ENCODE measurements at places on chromosomes 6 and 20.
A peak's percentile ranks its signal among the peaks of the same experiment; 100 is the strongest.

GRCh38 chr6:90894285-90895130, 307.6 kb upstream of the MAP3K7 start:
- DNase-seq = no peak

DNA sequence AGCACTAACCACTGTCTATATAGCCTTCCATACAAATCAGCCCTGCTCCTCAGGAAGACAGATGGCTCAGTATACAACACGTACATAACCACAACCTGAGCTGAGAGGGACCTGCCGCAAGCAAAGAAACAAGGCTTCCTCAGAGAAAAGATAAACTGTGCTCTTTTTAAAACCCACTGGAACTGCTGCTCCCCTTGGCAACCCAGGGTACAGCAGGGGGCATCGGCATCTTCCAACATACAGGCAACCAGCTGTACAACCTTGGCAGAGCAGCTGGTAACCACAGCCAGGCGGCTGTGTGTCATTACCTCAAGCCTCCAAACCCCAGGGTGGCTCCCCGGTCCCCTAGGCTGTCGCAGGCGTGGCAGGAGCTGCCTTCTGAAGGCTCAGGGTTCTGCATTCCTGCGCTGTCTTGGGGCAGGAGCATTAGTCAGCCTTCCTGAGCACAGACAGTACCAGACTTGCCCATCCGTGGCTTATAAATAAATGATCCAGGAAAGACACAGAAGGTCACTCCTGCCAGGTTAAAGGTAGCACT, 249.5 kb downstream of the ADGRG6 start:
- DNase-seq = no peak

GRCh38 chr6:20652299-20653084, 118.2 kb downstream of the CDKAL1 start:
- DNase-seq = peak; percentile 13

DNA sequence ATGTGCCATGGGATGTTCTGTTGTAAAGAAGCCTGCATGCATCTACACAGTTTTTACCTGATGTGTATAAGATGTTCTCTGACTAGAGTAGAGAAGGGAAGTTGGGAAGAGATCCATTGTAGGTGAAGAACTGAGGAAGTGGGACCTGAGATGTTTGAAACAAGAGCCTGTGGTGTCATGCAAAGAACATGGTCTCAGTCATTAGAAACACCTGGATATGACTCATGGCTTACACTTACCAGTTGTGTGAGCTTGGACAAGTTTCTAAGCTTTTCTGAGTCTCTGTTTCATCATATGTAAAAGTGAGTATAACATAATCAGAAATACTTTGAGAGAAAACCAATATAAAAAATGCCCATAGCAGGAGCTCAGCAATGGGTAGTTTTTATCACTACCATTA, 51.9 kb upstream of the SEC63 start:
- DNase-seq = no peak

DNA sequence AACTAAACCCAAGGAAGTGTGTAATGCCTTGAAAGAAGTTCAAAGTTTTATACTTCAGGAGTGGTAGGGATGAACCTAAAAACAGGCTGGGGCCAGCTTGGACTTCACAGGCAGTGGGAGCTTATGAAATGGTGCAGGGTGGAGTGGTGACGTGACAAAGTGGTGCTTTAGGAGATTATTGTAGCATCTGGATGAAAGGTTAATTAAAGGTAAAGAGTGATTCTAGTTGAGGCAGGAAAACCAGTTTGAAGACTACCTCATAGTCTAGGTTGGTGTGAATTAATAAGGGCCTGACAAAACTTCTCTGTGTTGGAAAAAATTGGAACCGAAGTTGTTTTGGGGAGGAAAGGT, 30.5 kb upstream of the GMDS start:
- no peak for DNase-seq

- peak; percentile 99 for DNase-seq
Observed at GRCh38 chr6:30752157-30752927, 8.0 kb upstream of the IER3 start.

GRCh38 chr6:112117554-112117953, 30.2 kb downstream of the FAM229B start:
- DNase-seq = no peak

DNA sequence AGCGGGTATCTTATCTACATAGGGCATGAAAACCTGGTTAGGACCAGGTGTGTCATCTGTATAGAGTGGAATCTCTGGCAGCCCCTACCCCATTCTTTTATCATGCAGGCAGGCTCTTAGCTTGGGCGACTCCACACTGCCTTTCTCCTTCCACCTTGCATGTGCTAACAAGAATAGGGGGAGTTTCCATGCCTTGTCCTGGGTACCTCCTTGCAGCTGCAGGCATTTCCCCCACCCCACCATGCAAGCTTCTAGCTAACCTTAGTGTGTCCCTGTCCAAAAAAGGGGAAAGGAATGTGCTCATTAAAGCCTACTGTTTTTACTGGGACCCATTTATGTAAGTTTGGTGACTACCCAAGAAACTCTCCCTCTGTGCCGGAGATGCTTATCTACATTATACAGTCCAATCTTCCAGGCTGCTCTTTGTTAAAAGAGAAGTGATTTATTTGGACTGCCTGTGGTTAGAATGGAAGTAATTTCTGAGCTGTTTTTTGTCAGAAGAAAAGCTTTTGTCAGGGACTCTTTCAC, 10.5 kb upstream of the CEP43 start:
- DNase-seq = no peak

GRCh38 chr20:63182425-63182824, 33.5 kb downstream of the YTHDF1 start:
- no peak for DNase-seq

DNA sequence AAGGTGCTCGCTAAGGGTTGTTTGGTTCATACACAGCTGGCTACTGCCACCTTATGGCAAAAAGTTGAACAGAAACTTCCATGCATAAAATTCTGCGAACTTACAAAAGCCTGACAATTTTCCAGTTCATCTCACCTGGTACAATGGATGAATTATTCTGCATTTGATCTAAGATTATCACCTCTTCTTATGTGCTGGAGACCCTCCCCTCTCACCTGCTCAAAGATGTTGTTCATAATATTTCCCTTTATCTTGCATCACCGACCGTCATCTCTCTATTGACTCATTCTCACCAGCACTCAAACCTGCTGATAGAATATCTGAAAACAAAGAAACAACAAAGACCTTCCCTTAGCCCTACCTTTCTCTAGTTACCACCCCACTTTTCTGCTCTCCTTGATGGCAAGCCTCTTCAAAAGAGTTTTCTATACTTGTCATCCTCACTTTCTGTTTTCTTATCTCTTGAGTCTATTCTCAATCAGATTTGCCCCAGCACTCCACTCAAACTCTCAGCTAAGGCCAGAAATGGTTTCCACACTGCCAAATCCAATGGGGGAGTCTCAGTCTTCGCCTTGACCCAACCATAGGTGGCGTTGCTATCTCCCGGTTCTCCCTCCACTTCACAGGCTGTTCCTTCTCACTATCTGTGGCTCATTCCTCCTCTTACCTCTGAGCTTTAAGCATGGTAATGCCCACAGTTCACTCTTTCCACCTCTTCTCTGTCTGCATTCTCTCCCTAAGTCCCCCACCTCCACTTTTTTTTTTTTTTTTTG, 25.8 kb downstream of the SNRNP48 start:
- DNase-seq = peak; percentile 44

- DNase-seq = no peak
Observed at GRCh38 chr6:42380228-42380979, 71.3 kb downstream of the TRERF1 start.

DNA sequence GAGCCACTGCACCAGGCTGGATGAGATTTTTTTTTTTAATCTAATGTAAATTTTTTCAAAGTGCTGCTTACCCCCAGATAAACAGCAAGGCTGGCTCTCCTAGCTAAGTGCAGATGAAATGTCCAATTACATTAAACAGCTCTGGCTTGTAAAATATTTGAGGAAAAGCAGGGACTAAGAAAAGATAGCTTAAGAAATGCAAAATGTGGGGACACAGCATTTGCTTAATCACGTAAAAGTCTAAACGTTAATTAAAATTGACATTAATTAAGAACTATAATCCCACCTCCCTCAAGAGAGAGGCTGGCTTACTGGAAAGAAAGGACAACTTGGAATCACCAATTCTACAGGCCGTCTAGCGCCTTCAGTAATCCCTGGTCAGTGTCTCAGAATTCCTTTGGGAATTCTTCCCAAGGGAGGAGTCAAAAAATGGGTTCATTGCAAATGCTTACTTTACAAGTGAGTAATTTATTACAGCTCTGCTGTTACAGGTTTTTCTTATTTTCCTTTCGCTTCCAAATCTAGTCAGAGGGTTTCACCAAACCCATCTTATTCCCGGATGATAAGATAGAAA, 13.6 kb upstream of the MARCKS start:
- no peak for DNase-seq

DNA sequence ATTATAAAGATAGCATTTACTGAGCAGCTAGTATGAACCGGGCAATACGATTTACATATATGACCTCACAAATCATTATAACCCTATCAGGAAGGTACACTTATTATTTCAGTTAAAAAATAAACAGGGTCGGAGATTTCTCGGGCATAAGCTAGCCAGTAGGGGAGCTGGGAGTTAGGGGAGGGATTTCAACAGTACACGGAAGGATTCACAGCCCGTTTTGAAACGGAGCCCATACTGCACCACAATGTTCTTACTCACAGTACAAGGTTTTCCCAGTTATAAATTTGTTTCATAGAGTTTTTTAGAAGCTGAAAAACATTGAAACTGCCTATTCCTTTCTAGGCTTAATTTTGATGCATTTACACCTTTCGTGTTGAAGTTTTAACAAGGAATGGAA, 607.1 kb downstream of the HDGFL1 start:
- DNase-seq = no peak

DNA sequence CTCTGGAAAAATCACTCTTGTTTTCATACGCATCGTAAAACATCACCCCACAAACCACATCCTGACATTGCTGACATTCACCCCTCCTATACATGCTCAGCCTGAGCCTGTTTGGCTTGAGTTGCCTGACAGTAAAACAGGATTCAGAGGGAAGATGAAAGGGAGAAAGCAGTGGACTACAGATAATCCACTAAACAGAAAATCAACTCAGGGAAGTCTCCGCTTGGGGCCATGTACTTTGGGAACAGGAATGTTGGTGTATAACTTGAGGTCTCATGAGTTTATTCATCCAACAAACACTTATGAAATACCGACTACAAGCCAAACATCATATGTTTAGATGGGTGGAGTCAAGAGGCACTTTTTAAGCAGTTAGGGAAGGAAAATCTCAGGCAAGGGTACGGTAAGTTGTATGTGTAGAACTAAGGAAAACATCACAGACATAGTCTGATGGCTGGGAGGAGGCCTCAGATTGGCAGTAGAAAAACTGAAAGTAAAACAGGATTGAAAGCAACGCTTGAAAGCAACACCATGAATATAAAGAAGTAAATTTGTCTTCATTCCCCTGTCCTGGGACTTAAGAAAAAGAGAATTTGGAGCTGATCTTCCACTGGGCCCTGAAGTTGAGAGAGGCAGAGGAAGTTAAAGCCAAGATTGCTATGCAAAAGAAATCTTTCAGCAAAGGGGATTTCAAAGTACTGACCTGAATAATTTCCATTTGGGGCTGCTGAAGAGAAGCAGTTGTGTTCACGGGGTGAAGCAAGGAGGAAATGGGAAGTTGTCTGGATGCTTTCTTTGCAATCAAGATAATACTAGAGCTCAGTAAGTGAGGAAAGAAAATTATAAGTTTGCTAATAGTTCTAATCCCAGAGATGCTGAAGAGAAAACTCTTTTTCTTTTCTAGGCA, 28.8 kb downstream of the PDE7B start:
- DNase-seq = no peak

- no peak for DNase-seq
Observed at GRCh38 chr6:87391334-87391733, 16.4 kb upstream of the CFAP206 start.

DNA sequence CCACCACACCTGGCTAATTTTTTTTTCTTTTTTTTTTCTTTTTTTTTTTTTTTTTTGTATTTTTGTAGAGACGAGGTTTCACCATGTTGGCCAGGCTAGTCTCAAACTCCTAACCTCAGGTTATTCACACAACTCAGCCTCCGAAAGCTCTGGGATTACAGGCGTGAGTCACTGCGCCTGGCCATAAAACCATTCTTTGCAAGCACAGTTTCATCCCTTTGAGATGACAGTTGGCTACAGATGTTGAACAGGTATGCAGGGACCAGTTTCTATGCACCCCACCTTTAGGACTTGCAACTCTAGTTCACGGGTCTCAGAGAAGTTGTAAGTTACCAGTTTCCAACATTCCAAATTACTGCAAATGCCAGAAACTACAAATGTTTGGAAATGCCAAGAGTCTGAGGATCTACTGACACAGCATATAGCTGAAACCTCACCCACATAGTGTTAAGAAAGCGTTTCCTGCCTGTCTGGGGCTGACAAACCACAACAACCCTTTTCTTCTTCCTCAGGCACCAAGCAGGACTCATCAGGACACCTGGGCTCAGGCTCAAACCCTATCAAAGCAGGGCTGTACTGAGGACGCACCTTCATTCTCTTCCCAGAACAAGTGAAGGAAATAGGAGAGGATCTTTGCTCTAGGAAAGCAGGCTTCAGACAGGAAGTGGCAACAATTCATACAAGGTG, 22.9 kb downstream of the ARHGAP18 start:
- no peak for DNase-seq
